ENCODE measurements at places on chromosomes 11 and 22. TPM values are rescaled to one million over a fixed set of nuclear protein-coding genes. Genes with fewer than 3 reads are reported as not detected.

Gene OR6A2
- total RNA-seq = 0.27 TPM

Gene TBRG1
- 10.9 TPM for total RNA-seq

Gene MISFA
- 0.54 TPM for total RNA-seq

Gene CHST1
- 19.0 TPM for total RNA-seq

Gene MGAT3
- 0.47 TPM for total RNA-seq

Gene SLC37A2
- total RNA-seq = 0.36 TPM

Gene TP53AIP1
- total RNA-seq = not detected
